ENCODE measurements at places on chromosomes 13 and 19. TPM values are rescaled to one million over a fixed set of nuclear protein-coding genes. Genes with fewer than 3 reads are reported as not detected.
A peak's percentile ranks its signal among the peaks of the same experiment; 100 is the strongest.

GRCh38 chr19:459724-460511 lies 915 bp downstream of the SHC2 start:
- DNase-seq, result peak; percentile 32

DNA sequence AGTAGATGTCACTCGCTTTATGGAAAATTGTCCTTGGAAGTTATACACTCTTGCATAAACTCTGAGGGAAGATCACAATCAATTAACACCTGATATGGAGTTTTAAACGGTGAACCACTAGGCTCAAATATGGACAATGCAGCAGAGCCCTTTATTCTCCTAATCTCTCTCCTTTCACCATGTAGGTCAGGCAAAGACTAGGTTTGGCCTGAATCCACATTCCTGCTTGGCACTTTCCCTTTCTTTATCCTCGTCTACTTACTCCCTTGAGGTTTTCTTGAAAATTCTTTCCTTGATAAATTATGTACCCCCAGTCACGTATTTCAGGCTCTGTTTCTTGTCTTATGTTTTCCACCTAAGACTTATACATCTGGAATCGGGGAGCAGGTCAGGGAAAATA lies 751.7 kb downstream of the DACH1 start:
- DNase-seq, result no peak

GRCh38 chr13:103007427-103007762 lies 58.8 kb downstream of the SLC10A2 start:
- no peak for DNase-seq

DNA sequence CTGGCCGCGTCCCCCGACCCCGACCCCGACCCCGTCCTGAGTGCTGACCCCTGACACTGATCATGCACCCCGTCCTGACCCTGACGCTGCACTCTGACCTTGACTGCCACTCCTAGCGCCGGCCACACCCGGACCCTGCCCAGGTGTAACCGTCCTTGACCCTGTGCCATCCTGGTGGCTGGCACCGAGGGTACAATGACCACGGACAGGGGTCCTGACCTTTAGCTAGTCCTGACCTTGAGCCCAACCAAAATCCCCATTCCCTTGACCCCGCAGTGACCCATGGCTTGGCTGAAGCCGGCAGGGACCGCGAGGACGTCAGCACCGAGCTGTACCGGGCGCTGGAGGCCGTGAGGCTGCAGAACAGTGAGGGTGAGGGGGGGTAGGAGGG lies 25.9 kb downstream of the CLEC4M start:
- DNase-seq, result no peak

DNA sequence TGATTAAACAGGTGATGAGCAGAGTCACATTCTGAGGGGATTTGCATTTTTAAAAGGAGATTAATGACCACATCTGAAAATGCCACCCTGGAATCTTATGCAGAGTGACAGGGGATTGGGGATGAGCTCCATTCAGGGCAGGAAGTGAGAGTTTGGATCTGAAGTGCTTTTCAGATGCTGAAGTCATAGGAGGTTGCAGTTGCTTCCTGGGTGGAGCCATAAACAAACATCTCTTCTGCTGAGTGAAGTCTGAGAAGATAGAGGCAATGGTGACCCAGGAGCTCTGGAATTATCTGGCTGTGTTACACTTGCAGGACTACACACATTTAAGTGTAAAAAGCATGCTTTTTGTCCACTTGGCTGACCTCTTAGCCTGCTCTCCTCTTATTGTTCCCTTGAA lies 51.4 kb upstream of the PSG8 start:
- DNase-seq, result no peak

GRCh38 chr13:47237571-47237970 lies 340.7 kb upstream of the HTR2A start:
- peak; percentile 56 for DNase-seq

- DNase-seq, result no peak
Measured at GRCh38 chr13:69856331-69856730, 251.3 kb upstream of the ATXN8OS start.

DNA sequence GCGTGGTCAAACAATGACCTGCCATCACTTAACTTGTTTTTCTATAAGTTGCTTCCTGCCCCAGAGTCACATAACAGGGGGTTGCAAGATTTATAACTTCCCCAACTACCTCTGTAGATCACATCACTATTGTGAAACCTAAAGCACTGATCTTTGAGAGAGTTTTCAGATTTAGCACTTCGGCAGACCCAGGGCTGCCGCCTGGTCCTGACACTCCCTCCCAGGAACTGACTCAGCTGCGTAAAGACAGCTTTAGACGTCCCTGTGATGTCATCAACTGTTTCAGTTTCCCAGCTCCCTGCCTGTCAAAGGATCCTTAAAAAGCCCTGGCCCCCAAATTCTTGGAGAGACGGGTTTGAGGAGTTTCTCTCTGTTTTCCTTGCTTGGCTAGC lies 33.3 kb downstream of the IGFL2 start:
- DNase-seq, result no peak

DNA sequence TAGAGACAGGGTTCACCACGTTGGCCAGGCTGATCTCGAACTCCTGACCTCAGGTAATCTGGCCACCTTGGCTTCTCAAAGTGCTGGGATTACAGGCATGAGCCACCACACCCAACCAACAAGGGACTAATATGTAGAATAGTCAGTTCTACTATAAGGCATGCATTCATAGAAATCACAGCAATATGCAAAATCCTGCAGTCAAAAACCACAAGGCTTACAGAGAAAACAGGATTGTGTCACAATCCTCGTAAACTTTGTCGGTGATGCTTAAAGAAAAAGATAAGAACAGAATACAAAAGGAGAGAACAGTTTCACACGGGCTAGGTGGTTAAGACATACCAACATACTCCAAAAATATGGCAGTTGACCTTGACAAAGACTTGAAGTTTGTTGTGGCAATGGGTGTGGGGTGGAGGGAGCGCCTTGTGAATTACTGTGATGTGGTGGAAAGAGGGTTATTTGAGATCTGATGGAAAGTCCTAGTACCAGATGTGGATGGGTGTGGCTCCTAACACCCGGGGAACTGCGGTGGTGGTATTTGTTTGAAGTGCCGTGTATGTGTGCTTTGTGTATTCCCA lies 12.4 kb downstream of the NOSIP start:
- no peak for DNase-seq

- peak; percentile 73 for DNase-seq
Measured at GRCh38 chr19:53792721-53793433, 31.2 kb downstream of the NLRP12 start.

GRCh38 chr19:3451451-3451866 lies 28.9 kb downstream of the SMIM24 start:
- DNase-seq, result no peak

GRCh38 chr13:39862900-39863299 lies 207.4 kb downstream of the COG6 start:
- no peak for DNase-seq

- DNase-seq, result peak; percentile 58
Measured at GRCh38 chr19:20247016-20247683, 80.1 kb downstream of the ZNF486 start.

- DNase-seq, result no peak
Measured at GRCh38 chr13:96075953-96076543, 13.9 kb upstream of the HS6ST3 start.

GRCh38 chr19:28235606-28236125 lies 977.3 kb downstream of the UQCRFS1 start:
- no peak for DNase-seq

DNA sequence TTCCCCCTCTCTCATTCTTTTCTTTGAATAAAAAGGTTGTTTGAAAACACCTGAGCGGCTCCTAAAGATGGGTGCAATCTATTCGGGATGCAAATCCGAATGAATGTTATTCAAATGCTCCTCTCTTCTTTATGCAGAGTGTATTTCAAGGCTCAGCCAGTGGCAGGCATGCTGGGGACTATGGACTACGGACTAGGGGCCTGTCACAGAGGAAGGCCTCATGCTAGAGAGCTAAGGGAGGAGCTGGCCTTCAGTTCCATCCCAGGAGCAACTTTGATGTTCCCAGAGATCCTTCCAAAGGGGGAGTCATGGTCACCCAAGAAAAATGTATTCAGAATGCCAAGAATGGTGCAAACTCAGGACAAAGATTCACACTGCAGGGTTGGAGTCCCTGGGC lies 9.3 kb downstream of the ALOX5AP start:
- DNase-seq, result no peak

GRCh38 chr13:36840718-36841250 lies 21.8 kb downstream of the RFXAP start:
- DNase-seq, result no peak

DNA sequence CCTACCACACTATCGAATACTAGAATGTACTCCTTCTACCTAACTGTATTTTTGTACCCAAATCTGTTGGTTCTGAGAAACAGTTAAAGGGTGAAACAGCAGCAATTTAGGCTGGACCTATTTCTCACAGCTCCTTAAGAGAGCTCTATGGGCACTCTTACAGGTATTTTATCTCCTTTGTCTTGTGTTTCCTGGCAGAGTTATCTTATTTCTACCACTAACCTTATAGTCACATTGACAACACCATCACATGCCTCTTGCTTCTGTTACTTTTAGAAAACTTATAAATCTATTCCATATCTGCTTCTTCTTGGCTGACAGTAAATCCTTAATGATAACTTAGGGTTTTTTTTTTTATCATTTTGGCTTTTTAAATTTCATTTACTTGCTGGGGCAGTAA lies 130.7 kb downstream of the MYO16 start:
- DNase-seq, result no peak

GRCh38 chr13:75321084-75321483 lies 160.9 kb downstream of the TBC1D4 start:
- DNase-seq, result no peak

Gene SIGLECL1
- polyA plus RNA-seq, result not detected

Gene ZNF556
- not detected for polyA plus RNA-seq

Gene SIGLEC12
- polyA plus RNA-seq, result not detected

Gene FLT3
- 0.29 TPM for polyA plus RNA-seq

Gene YJEFN3
- polyA plus RNA-seq, result 11.6 TPM
